Activated naive CD8-positive, alpha-beta T cell treated with anti-CD3 and anti-CD28 coated beads, Interleukin-2, amount 50 U/mL, for 16 hours (primary cell): ENCODE measurements at places on chromosomes 16 and 17.
A peak's percentile ranks its signal among the peaks of the same experiment; 100 is the strongest.

DNA sequence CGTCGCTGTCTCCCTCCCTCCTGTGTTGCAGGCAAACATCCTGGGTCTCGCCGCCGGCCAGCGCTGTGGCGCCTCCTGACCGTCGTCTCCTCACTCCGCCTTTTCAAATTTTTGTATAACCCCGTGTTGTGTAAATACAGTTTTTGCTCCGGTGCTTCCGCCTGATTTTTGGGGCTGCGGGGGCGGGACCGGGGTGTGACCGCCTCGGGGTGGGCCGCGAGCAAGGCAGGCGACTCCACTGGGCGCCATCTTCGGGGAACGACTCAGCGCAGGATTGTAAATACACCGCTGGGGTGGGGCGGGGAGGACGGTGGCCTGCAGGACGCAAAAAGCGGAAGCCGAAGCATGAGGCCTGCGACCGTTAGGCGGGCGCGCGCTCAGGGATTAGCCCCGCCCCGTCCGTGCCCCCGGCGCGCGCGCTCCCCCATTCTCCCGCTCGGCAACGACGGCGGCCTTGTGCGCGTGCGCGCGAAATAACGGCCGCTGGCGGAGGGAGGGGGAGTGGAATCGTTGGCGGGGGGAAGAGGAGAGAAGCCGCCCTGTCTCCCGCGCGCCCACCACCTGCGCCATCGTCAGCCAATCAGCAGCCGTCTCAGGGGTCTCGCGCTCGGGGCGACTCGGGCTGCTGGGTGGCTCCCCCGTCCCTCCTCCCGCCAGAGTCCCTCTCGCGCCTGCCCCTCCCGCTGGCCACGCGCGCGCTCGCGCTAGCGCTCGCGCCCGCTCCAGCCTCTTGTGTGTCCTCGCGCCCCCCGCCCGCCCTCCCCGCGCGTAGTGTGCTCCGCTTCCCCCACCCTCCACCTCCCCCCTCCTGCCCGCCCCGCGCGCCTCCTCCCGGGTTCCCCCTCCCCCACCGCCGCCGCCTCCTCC, 864 bp upstream of the MAZ start:
- DNase-seq: peak; percentile 93

- DNase-seq: no peak
Measured at GRCh38 chr16:66649167-66649566, 44.7 kb downstream of the CMTM3 start.

DNA sequence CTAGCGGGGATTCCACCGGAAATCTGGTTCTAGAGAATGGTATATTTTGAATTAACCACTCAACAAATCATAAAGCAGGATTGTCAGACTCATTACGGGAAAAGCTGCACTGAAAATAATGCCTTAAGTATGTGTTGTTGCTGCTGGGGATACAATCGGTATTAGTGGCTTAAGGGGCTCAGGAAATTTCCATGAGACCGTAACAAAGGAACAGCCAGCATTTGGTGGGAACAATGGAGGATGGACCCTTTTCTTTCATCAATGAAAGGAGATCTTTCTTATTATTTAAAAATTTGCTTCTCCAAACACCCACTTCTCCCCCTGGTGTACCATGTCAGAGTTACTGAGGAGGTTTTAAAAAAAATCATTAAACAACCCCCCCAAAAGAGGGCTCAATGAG, 342.6 kb upstream of the ZFHX3 start:
- no peak for DNase-seq

DNA sequence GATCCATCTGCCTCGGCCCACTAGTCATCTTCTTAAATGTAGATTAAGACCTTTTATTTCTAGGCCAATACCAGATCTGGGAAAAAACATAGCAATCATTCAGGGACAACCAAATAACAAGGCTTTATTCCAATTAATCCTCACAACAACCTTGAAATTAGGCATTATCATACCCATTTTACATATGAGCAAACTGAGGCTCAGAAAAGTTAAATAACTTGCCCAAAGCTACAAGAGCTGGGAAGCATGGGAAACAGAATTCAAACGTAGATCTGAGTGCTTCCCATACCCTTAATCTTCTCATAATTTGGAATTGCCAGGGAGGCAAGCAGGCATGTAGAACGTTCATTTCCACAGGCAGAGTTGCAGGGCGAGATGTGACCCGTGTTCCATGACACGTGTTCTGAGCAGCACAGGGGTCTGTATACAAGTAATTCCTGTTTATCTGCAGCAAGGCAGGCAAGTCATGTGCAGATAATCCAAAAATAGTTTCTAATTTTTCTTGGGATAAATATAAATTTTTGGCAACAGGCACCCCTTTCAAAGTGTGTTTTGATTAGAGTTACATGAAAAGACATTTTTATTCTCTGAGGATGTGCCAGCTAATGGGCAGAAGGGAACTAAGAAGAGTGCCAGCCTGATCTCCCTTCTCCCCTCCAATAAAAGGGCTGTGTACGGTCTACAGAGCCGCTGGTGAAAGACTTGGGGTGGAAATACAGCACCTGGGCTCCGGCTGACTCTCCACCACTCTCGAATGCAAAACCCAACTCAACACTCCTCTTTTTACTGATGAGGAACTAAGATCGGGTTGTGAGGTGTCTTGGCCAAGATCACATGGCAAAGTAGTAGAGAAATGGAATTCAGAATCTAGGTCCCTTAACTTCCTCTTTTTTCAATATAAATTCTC, 27.7 kb upstream of the MYOCD start:
- no peak for DNase-seq

GRCh38 chr16:3938843-3939624, 58.5 kb upstream of the CREBBP start:
- DNase-seq: peak; percentile 47

DNA sequence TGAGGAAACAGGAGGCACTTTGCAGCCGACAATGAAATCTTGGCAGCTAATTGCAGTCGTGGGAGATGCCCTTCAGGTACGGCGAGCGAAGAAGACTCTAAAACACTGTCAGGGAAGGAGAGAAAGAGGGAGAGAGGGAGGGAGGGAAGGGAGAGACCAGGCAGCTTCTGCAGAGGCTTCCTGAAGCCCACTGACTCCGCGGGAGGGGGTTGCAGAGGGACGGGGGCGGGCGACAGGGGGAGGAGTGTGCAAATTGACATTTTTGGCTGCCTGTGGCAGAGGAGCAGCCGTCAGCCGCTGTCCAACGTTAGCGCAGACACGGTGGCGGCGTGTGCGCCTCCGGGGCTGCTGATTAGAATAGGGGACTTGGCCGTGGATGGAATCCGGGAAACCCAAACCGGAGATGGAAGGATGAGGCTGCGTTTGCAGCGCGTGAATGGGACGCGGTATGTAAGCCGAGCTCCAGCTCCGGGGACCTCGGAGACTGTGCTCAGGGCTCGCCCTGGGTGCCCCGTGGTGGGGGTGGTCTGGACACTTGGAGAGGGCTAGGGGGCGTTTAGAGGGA, 849.1 kb upstream of the RBFOX1 start:
- no peak for DNase-seq

DNA sequence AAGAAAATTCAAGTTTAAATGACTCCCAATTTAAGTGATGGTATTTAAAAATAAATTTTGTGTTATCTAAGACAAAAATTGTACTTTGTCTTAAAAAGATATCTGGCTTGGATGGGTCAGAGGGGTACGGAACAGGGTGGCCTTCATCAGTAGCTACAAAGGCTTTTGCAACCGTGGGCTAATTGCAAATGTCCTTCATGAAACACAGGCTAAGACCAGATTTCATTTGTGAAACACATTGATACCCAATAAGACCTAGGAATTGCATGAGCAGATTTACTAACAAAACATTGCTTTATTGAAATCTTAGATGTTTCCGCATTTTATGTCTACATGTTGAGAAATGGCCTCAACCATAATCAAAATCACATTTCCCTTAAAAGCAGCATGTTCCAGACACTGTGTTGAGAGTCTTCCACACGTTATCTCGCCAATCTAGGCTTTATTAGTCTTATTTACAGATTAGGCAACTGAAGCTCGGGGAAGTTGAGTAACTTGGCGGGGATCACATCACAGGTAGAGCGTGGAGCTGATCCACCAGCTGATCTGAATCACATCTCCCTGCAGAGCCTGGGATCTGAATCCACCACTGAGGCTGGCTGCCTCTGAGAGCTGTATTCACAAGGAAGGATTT, 21.8 kb downstream of the FBXO39 start:
- DNase-seq: no peak

DNA sequence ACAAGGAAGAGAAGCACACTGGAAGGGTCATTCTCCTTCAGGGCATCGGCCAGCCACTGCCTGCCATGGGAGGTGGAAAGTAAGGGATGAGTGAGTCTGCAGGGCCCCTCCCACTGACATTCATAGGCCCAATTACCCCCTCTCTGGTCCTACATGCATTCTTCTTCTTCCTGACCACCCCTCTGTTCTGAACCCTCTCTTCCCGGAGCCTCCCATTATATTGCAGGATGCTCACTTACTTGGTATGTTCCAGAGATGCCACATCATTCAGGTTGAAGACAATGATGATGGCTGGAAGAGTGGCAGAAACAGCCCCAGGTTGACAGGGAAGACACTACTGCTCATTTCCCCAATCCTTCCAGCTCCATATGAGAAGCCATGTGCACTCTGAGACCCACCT, 2.5 kb downstream of the RAB34 start:
- DNase-seq: no peak

GRCh38 chr17:44222112-44222869, 2.8 kb upstream of the UBTF start:
- DNase-seq: no peak

- no peak for DNase-seq
Measured at GRCh38 chr16:17404941-17405689, 65.6 kb downstream of the XYLT1 start.

- no peak for DNase-seq
Measured at GRCh38 chr17:79114458-79115301, 40.1 kb downstream of the ENGASE start.

GRCh38 chr17:9261081-9262012, 240.0 kb downstream of the NTN1 start:
- no peak for DNase-seq

- no peak for DNase-seq
Measured at GRCh38 chr17:78051186-78051972, 77.2 kb downstream of the TMC6 start.
